ENCODE measurements at places on chromosomes 3 and 15. TPM values are rescaled to one million over a fixed set of nuclear protein-coding genes. Genes with fewer than 3 reads are reported as not detected.

The MAP6D1 gene
- not detected for total RNA-seq

The CPNE4 gene
- not detected for total RNA-seq

The SLC24A5 gene
- total RNA-seq = not detected

The HTR3E gene
- total RNA-seq = not detected

The RPL35A gene
- total RNA-seq = 1,708 TPM

The PAK6 gene
- total RNA-seq = 0.30 TPM

The C3orf49 gene
- total RNA-seq = not detected

The ERC2 gene
- not detected for total RNA-seq

The GRM2 gene
- 0.16 TPM for total RNA-seq

DNA sequence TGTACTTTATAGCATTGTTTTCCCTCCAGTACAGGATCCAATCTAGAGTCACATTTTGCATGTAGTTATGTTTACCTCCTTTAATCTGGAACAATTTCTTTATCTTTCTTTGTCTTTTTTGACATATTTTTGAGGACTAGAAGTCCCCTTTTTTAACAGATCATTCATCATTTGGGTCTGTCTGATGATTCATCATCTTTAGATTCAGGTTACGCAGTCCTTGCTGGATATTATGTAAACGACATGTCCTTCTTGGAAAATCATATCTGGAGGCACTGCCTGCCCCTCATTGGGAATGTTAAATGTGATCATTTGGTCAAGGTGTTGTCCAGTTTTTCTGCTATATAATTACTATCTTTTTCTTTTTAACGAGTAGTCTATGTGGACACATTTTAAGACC, 18.3 kb downstream of the TGM4 start:
- no peak for DNase-seq

DNA sequence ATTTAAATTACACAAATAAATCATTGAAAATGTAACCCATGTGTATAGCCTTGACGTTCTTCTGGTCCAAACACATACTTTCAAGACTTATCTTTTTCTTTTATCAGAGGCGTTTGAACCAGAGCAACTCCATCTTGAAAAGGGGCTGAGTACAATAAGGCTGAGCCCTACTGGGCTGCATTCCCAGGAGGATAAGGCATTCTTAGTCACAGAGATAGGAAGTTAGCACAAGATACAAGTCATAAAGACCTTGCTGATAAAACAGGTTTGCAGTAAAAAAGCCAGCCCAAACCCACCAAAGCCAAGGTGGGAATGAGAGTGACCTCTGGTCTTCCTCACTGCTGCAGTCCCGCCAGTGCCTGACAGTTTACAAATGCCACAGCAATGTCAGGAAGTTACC, 101.0 kb upstream of the IGSF10 start:
- no peak for DNase-seq

DNA sequence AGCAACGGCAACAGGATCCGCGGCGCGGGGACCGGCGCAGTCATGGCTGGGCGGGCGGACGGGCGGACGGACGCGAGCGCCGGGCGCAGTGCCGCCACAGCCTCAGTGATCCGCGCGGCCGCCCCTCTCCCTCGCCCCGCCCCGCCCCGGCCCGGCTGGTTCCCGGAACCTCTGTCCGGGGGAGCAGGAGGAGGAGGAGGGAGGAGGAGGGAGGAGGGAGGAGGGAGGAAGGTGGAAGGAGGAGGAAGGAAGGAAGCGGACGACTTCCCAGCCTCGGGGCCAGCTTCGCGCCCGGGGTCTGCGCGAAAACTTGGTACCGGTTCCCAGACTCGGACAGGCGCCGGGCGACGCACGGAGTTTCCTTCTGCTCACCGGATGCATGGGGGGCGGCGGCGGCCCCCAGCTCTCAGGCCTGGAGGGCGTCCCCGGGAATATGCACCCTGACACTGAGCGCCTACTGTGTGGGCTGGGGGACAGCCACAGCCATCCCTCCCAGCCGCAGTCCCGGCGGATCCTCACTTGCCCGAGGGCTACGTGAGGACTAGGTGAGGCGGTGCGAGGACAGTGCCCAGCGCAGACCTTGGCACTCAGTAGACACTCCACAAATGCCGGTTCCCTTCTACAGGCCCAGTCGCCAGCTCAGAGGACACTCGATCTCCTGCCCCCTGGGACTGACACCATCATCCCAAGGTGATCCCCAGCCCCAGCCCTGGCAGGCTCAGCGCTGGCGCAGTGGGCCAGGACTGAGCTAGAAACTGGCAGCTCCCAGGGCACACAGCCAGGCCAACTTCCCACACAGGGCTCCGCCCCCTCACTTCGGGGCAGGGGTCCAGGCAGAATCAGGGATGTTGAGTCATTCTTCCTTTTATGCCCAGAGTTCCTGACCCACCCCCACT, at the start of gene SHISA5:
Gene SHISA5 (minus strand): TSS at position 124 of the 896 bp plus-strand sequence. CDS start 80 bp downstream, at position 44.
- peak; percentile 64 for DNase-seq

- no peak for DNase-seq
Measured at GRCh38 chr3:187798126-187798525, 52.9 kb upstream of the BCL6 start.

- DNase-seq = no peak
Measured at GRCh38 chr15:74709011-74709410, 13.2 kb upstream of the EDC3 start.

GRCh38 chr3:108183181-108183580, 39.0 kb downstream of the IFT57 start:
- no peak for DNase-seq

- no peak for DNase-seq
Measured at GRCh38 chr3:188137051-188137450, 16.9 kb upstream of the LPP start.

DNA sequence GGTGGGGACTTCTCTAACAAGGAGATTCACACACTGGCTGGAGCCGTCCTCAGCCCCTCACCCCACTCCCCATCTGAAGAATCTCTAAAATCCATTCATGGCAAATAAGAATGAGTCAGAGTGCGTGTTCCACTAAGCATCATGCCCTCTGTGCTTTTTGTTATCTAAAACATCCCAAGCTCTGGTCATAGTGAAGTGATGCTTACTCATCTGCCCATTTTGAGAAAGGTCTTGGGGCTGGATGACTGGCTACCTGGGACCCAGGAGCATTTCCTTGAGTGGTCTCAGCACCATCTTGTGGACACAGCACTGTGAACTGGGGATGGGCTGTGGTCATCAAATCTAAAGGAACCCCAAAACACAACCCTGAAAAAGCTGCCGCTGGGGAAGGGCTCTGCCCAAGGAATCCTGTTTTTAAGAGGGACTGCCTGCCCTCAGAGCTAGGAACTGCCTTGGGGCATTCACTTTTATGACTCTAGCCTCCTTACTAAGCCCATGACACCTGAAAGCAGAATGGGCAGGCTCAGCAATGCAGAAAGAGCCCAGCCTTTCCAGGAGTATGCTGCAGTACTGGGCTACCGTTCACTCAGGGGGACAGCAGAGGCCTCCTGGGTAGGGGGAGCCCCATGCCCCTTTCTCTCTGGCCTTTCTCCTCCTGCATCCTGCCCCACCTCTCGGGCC, 53.5 kb downstream of the ZBTB38 start:
- DNase-seq = no peak

- no peak for DNase-seq
Measured at GRCh38 chr3:24264748-24265158, 229.9 kb downstream of the THRB start.

- no peak for DNase-seq
Measured at GRCh38 chr3:168990134-168990533, 673.4 kb downstream of the MECOM start.

DNA sequence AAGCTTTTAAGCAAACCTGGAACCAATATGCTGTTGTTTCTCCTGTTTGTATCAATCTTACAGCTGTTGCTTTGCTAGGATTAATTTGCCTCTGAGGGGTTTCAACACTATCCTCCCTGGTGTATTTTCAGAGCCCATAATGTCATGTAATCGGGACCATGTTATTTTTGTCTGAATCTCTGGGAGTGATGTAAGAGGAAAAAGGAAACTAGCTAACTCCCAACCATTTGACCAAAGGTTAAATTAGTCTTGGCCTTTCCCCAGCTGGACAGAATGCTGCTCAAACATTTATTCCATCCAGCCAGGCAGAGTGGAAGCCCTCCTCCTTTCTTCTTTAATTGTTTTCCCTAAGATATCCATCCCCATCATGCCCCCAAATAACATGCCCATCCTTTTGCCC, 142.2 kb downstream of the ALDH1A2 start:
- DNase-seq = no peak

DNA sequence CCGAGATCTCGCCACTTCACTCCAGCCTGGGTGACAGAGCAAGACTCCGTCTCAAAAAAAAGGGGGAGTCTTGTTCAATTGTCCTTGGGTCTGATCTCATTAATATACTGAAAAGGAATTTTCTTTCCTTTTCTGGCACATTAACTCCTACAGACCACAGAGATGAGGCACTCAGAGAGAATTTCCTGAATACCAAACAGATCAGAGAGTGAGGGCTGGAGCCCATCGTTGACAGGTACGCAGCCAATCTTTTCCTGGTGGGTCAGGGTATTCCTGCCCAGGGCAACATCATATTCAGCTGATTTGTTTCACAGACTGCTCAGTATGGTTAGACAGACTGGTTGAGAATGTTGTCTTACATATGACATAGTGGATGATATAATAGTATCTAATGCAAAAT, 82.8 kb upstream of the TNFSF10 start:
- no peak for DNase-seq

DNA sequence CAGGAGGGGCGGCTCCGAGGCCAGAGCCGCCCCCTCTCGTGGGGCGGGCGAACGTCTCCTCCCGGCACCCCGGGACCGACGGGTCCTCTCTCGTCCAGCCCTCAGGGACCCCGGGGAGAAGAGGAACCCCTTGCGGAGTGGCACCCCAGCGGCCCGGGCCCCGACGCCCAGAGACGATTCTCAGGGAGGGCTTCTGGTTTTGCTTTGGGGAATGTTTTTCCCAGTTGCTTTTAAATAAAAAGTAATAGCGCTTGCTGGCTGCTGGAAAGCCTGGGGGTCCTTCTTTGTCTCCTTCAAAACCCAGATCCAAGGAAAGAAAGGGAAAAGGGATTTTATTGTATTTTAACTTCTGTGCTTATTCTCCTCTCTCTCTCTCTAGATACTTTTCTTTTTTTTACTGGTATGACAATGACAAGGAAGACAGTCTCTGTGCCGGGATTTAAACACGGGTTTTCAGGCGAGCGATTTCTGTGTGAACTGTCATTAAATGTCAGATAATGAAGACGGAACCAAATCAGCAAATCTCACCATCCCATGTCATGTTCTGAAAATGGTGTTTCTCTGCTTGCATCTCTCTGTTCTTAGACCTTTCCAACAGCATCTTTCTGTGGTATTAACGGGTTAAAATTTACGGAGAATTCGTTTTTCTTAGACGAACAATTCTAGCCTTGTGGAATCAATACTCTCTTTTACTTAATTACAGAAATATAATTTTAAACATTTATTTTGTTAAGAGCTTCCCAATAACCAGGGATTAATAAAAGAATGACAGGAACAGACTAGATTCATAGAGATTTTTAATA, 530 bp upstream of the PCOLCE2 start:
- DNase-seq = no peak

DNA sequence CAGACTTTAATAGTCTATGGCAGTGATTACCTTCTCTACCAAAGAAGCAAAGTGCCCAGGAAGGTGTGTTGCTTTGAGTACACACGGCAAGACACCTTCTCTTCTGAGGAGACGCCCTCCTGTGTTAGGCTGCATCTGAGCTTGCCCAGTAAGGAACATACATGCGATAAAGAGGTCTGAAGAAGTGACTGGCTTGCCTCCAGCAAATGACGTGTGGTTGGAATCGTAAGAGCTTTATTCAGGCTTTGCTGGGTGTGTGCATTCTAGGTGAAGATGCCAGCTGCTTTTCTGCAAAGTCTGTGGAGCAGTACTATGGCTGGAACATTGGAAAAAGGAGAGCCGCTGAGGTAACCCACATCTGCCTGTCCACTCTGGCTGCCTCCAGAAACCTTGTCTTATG, 22.4 kb downstream of the MAP6D1 start:
- DNase-seq = no peak

DNA sequence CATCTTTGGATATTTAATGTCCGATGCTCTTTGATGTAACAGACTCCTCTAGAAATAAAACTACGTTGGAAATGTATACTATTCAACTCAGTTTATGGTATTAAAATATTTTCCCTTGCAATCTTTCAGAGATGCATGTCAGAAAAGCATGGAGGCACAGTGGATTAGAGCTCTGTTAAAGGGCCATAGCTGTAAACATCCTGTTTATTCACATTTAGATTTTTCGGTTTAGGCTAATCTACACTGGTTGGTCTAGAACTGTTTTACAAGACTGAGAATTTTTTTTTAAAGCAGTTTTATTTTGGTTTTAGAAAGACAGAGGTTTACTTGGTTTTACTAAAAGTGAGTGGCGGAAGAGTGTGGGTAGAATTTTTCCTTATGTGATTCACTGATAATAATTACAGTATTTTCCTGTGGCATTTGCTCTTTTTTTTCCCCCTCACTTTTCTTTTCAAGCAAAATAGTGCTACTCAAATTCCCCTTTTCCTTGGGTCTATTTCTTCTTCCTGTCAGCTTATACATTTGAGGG, 132.1 kb downstream of the IL1RAP start:
- DNase-seq = no peak

- no peak for DNase-seq
Measured at GRCh38 chr3:385151-385550, 188.6 kb downstream of the CHL1 start.

- no peak for DNase-seq
Measured at GRCh38 chr3:177615015-177615414, 417.7 kb upstream of the TBL1XR1 start.

GRCh38 chr3:7520593-7520992, 659.7 kb downstream of the GRM7 start:
- DNase-seq = no peak

DNA sequence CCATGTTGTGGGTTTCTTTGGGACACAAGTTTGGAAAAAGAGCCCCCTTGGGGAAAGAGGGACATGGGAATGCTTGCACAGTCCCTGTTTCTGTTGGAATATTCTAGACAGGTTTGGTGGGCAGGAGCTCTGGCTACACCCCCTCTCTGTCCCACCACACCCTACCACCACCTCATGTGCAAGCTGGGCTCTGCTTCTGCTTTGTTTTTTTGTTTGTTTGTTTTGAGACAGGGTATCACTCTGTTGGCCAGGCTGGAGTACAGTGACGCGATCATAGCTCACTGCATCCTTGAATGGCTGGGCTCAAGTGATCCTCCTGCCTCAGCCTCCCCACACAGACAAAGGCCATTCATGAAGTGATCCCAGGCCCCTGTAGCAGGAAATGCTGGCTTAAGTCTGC, 56.9 kb upstream of the FGD5 start:
- DNase-seq = no peak

GRCh38 chr3:147914532-147914931, 505.4 kb downstream of the ZIC1 start:
- DNase-seq = no peak

- peak; percentile 99 for DNase-seq
Measured at GRCh38 chr3:50272911-50273688, 4.2 kb downstream of the SEMA3B start.

Data from activated naive CD4-positive, alpha-beta T cell treated with anti-CD3 and anti-CD28 coated beads, Interleukin-2, amount 50 U/mL, for 72 hours (primary cell).